Psoas muscle (tissue), 8 donors: ENCODE measurements at places on chromosomes 2 and 18. TPM values are rescaled to one million over a fixed set of nuclear protein-coding genes. Genes with fewer than 3 reads are reported as not detected.

Gene SATB2
- polyA plus RNA-seq: 1.6 TPM

Gene TSN
- polyA plus RNA-seq: 25.0 TPM

Gene FNDC4
- 23.2 TPM for polyA plus RNA-seq

Gene KLHL41
- 3,023 TPM for polyA plus RNA-seq

Gene NEU2
- polyA plus RNA-seq: not detected

Gene MYOM1
- 117 TPM for polyA plus RNA-seq

Gene CYP26B1
- 0.87 TPM for polyA plus RNA-seq

Gene ABCG5
- 0.08 TPM for polyA plus RNA-seq

DNA sequence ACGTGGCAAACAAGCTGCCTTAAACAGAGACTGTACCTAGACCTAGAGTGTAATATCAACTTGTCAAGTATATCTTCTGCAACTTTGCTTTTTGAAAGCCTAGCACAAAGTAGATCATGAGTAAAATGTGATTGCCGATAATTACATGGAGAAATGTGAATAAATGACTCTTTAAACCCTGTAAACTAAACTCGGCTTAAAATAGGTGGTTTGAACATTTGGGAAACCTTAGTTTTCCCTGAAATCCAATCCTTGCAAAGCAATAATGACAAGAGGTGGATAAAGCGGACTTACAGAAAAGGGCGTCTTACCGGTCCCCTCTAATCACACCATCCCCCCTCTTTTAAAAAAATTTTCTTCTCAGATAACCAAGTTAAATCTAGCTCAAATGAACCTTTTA is 549 bp upstream of the PSMD14 start:
- no peaks in the 10 kb centered on the region for H3K27me3 ChIP-seq
- H3K4me3 ChIP-seq: peak overlapping the region; percentile 67
- no peaks in the 10 kb centered on the region for H3K36me3 ChIP-seq
- peaks cover 13% of the 10 kb centered on the region for H3K4me1 ChIP-seq

DNA sequence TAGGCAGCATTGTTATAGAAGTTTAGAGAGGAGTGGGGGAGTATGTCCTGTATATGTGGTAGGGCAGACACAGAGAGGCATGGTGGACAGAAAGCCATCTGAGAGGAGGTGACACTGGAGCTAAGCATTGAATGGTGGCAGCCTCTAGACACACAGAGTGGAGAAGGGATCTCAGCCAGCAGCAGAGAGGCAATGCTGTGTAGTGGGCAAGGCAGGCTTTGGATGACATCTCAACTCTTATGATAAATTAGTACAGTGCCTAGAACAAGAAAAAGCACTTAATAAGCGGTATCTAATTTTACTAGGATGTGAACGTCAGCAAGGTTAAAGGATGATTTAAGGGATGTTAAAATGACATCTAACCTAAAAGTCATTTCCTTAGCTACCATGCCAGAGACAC is 22.5 kb upstream of the CERS6 start:
- H3K4me1 ChIP-seq: no peaks in the 10 kb centered on the region
- H3K27me3 ChIP-seq: no peaks in the 10 kb centered on the region
- no peaks in the 10 kb centered on the region for H3K36me3 ChIP-seq
- no peak overlapping the region for H3K4me3 ChIP-seq
- H3K27ac ChIP-seq: no peak overlapping the region

- H3K27ac ChIP-seq: no peak overlapping the region
- DNase-seq: no peak
- no peaks in the 10 kb centered on the region for H3K4me1 ChIP-seq
- H3K36me3 ChIP-seq: no peaks in the 10 kb centered on the region
- no peak overlapping the region for H3K4me3 ChIP-seq
- no peaks in the 10 kb centered on the region for H3K27me3 ChIP-seq
Observed at GRCh38 chr18:8358033-8358765, 251.0 kb upstream of the RAB12 start.

GRCh38 chr2:240972201-240972600 is 26.2 kb upstream of the SNED1 start:
- H3K4me3 ChIP-seq: no peak overlapping the region
- DNase-seq: peak; percentile 10
- H3K27me3 ChIP-seq: peaks cover 17% of the 10 kb centered on the region
- H3K36me3 ChIP-seq: no peaks in the 10 kb centered on the region
- peaks cover 6% of the 10 kb centered on the region for H3K4me1 ChIP-seq

DNA sequence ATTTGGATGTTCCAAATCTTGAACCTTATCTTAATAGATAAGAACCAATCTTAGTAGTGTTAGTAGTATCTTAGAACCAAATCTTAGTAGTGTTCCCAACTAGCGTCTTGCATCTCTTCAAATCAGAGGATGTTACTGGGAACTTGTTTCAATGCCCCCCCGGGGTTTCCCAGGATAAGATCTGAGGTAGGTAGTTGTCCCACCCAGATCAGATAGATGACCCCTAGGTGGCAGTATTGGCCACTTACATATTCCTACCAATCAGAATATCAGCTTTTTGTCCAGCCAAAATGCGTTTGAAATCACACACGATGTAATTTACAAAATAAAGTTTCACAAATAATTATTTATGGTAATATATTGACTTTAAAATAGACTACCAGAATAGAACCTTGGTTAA is 314.8 kb downstream of the MBD2 start:
- no peak overlapping the region for H3K27ac ChIP-seq
- H3K27me3 ChIP-seq: no peaks in the 10 kb centered on the region
- DNase-seq: no peak
- no peaks in the 10 kb centered on the region for H3K36me3 ChIP-seq
- H3K4me3 ChIP-seq: no peak overlapping the region

GRCh38 chr2:8138923-8139667 is 542.8 kb upstream of the ID2 start:
- peak overlapping the region; percentile 46 for H3K27ac ChIP-seq
- no peaks in the 10 kb centered on the region for H3K36me3 ChIP-seq
- H3K27me3 ChIP-seq: no peaks in the 10 kb centered on the region
- peak; percentile 60 for DNase-seq

DNA sequence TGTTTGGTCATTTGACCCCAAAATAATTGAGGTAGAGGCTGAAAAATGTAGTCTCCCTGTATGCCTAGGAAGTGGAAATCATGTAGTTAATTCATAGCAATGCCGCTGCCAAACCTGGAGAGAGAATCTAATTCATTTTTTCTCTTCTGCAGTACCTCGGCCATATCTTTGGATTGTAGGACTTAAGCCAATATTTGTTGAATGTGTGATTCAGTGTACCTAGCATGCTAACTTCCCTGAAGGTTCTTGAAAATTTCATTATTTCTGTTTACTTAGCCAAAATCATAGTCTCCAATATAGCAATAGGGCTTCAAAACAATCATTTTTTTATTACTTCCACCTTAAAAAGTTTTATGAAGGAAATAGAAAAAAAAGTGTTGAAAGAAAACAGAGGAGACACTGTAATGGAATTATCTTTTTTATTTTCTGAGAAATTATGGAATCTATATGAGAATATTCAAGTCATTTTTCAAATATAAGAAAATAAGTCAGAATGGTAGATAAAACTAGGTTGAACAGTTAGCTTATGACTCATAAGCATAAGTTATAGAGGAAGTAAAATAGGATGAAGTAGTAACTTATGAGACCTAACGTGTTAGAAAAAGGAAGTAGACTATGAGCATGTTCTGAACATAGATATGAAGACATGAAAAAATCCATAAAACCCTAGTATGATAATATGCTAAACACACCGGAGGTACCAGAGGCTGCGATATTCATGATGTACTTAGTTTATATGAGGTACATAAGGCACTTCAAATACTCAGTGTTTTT is 35.2 kb upstream of the CDH19 start:
- H3K4me1 ChIP-seq: no peaks in the 10 kb centered on the region
- no peaks in the 10 kb centered on the region for H3K36me3 ChIP-seq
- H3K27me3 ChIP-seq: no peaks in the 10 kb centered on the region
- no peak for DNase-seq
- no peak overlapping the region for H3K4me3 ChIP-seq
- no peak overlapping the region for H3K27ac ChIP-seq

DNA sequence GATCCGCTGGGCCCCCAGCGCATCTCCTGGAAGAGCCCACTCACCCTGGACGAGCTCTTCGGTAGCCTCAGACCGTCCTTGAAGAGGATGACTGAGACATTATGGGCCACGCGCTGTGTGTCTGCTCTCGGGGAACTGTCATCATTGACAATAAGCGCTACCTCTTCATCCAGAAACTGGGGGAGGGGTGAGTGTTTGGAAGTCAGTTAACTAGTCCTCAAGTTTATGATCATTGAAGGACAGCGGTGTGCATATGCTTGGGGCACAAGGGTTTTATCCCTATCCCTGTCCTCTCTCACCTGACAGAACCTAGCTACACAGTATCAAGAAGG is 586 bp downstream of the STK16 start:
- peaks cover 45% of the 10 kb centered on the region for H3K4me1 ChIP-seq
- no peaks in the 10 kb centered on the region for H3K27me3 ChIP-seq
- DNase-seq: no peak
- H3K4me3 ChIP-seq: peak overlapping the region; percentile 95
- no peaks in the 10 kb centered on the region for H3K36me3 ChIP-seq

DNA sequence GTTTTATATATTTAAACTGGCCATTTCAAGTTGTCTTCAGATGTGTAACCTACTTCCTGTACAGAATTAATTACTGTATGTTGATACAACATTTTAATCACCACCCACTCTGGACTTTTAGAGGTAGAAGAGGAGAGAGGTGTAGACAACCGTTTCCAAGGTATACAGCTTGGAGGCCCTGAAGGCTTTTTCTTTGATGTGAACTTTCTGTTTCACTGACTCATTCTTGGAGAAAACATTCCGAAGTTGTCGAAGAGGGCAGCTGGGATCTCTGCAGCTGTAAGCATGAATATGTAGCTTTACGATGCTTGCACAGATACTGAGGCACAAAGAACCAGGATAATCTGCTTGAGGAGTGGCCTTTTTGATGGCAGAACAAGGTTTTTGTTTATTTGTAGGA is 137.0 kb downstream of the NCKAP5 start:
- DNase-seq: no peak
- no peaks in the 10 kb centered on the region for H3K27me3 ChIP-seq
- no peak overlapping the region for H3K27ac ChIP-seq

- no peaks in the 10 kb centered on the region for H3K4me1 ChIP-seq
- no peak overlapping the region for H3K4me3 ChIP-seq
- no peaks in the 10 kb centered on the region for H3K27me3 ChIP-seq
- no peak for DNase-seq
Observed at GRCh38 chr2:66387016-66387753, 47.7 kb upstream of the MEIS1 start.

DNA sequence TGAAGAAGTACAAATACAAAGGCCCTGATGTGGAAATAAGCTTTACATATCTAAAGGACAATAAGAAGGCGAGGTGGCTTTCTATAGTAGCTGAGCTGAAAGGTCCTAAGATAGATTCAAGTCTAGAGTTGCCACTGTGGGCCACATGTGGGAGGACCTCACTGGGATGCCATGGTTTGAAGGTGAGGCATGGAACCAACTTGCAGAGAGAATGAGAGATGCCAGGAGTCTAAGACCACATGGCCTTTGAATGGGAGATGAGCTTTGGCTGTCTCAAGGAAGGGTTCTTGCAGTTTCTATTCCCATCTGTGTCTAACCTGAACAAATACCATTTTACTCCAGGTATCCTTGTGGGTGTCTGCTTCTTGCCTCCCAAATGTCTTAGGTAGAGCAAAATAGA is 53.6 kb downstream of the HNMT start:
- no peak overlapping the region for H3K4me3 ChIP-seq
- H3K27ac ChIP-seq: no peak overlapping the region
- no peaks in the 10 kb centered on the region for H3K36me3 ChIP-seq

GRCh38 chr2:42969231-42970150 is 177.1 kb upstream of the HAAO start:
- H3K27me3 ChIP-seq: no peaks in the 10 kb centered on the region
- H3K27ac ChIP-seq: no peak overlapping the region
- no peaks in the 10 kb centered on the region for H3K36me3 ChIP-seq
- H3K4me3 ChIP-seq: no peak overlapping the region
- no peak for DNase-seq

DNA sequence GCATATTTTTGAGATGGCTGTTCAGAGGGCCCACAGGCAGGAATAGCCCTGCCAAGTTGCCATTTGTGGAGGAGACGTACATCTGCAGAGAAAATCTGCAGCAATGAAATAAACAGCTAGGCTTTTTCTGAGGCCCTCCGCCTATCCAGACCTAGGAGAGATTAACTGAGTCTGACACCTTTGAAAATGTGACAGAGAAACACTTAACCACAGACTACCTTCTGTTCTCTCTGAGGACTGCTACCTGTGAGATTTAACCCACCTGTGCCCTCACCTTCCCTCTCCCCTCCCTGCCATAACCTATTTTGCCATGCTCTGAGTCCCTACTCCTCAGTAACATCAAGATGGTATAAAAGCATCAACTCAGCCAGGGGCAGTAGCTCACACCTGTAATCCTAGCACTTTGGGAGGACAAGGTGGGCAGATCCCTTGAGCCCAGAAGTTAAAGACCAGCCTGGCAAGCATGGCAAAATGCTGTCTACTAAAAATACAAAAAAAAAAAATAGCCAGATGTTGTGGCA is 160.3 kb downstream of the TGIF1 start:
- no peak overlapping the region for H3K27ac ChIP-seq
- H3K4me3 ChIP-seq: no peak overlapping the region
- H3K36me3 ChIP-seq: no peaks in the 10 kb centered on the region

GRCh38 chr2:58959996-58960395 is 718.9 kb upstream of the FANCL start:
- no peaks in the 10 kb centered on the region for H3K36me3 ChIP-seq
- no peak overlapping the region for H3K4me3 ChIP-seq
- no peak for DNase-seq
- H3K27ac ChIP-seq: no peak overlapping the region
- H3K4me1 ChIP-seq: no peaks in the 10 kb centered on the region
- H3K27me3 ChIP-seq: no peaks in the 10 kb centered on the region

DNA sequence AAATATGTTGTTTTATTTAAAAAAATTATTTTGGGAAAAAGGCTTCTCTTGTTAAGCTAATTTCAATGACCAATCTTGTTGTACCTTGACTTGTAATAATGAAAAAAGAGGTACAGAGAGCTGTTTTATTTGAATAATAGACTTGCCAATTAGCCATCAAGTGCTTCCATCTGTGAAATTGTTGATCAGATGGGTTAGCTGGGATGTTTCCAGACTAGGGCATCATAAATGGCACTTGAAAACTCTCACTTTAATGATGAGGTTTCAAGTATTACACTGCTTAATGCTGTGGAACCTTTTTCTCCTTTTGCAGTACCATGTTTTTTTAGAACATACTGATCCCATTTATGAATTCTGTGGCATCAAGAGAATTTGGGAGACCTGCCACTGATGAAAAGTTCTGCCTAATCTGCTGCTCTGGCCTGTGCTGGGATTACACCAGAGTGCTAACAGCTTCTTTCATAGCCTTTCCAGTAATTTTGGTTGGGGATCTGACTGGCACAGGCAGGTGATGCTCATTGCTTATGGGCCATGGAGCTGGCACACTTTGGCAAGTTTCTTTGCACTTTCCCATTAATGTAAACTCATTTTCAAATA is 24.2 kb downstream of the PSMD14 start:
- H3K27me3 ChIP-seq: no peaks in the 10 kb centered on the region
- H3K27ac ChIP-seq: no peak overlapping the region
- H3K36me3 ChIP-seq: peaks cover 2% of the 10 kb centered on the region
- peaks cover 9% of the 10 kb centered on the region for H3K4me1 ChIP-seq

GRCh38 chr18:48123941-48124340 is 193.5 kb upstream of the SMAD2 start:
- no peaks in the 10 kb centered on the region for H3K4me1 ChIP-seq
- no peaks in the 10 kb centered on the region for H3K27me3 ChIP-seq
- H3K4me3 ChIP-seq: no peak overlapping the region
- H3K36me3 ChIP-seq: no peaks in the 10 kb centered on the region

GRCh38 chr2:2875831-2876230 is 501.8 kb downstream of the EIPR1 start:
- no peaks in the 10 kb centered on the region for H3K36me3 ChIP-seq
- no peak overlapping the region for H3K27ac ChIP-seq
- no peak for DNase-seq
- H3K4me3 ChIP-seq: no peak overlapping the region
- H3K4me1 ChIP-seq: no peaks in the 10 kb centered on the region
- no peaks in the 10 kb centered on the region for H3K27me3 ChIP-seq

GRCh38 chr2:67619204-67619603 is 222.1 kb downstream of the ETAA1 start:
- no peaks in the 10 kb centered on the region for H3K27me3 ChIP-seq
- DNase-seq: no peak
- no peaks in the 10 kb centered on the region for H3K36me3 ChIP-seq
